Activated naive CD4-positive, alpha-beta T cell treated with Interleukin-2 at 50 U/mL for 16 hours (primary cell): ENCODE measurements at places on chromosomes 3 and 15.
A peak's percentile ranks its signal among the peaks of the same experiment; 100 is the strongest.

- DNase-seq = no peak
Observed at GRCh38 chr3:178827285-178827856, 244.2 kb downstream of the ZMAT3 start.

- DNase-seq = no peak
Observed at GRCh38 chr15:28986108-28986507, 100.3 kb downstream of the APBA2 start.

DNA sequence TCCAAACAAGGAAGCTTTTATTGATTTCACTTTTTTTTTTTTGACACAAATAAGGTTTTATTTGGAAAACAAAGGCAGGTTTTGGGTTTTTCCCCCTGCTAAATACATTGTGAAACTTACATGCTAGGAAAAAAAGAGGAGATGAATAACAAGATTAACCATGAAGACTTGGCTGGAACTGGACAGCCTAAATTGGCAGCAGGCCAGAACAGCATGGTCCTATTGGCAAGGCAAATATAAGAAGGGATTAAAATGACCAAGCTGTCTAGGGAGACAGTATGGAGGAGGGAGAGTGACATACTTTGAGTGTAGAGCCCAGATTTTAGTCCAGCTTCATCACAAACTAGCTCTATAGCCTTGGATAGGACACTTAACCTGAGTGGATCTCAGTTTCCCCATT, 63.9 kb upstream of the BBX start:
- DNase-seq = no peak

DNA sequence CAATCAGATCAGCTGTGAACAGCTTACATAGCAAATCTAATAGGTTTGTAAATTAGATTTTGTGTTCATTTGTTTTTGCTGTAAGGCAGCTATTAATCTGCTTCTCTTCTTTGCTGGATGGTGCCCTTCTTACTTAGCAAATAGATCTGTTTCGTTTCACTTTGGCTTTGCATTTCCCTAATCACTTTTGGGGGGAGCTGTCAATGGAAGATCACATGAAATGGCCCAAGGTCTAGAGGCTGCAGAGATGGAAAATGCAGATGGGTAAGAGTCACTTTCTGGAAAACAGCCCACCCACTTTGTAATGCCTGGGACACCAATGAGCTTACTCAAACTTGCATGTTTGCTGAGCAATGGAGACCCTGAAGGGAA, 36.4 kb downstream of the ST8SIA2 start:
- no peak for DNase-seq

GRCh38 chr3:65245133-65246063, 557.6 kb upstream of the ADAMTS9 start:
- DNase-seq = no peak

GRCh38 chr3:149632225-149632624, 25.6 kb downstream of the WWTR1 start:
- no peak for DNase-seq

- no peak for DNase-seq
Observed at GRCh38 chr15:26179906-26180305, 316.8 kb upstream of the ATP10A start.

DNA sequence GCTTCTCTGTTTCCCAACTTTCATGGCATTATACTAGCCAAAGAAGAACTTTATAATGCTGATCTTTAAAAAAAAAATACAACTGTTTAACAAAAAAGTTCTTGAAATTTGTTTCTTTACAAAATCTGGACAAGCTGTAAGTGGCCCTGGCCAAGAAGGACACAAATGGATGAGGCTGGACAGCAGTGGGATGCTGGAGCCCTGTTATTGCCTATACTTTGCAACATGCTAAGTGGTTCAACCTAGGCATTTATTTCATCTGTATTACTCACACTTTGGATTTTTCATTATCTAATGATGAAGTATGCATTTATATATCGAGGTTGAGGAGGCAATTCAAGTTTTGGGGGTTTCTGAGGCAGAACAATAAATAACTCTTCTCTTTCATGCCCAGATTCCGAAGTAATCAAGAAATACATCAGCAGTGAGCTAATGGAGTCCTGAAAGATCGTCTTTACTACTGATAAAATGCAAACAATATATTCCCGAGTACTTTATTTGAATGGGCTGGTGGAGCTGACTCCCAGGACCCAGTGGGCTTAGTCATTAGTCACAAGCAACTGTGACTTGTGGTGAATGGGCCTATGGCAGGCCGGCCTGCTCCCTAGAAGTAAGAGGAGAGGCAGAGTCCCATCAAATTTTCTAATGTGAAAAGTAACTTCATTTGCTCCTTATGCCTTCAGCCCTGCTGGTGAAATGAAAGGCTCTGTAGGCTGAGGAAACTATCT, 177.3 kb upstream of the DPH6 start:
- DNase-seq = no peak

DNA sequence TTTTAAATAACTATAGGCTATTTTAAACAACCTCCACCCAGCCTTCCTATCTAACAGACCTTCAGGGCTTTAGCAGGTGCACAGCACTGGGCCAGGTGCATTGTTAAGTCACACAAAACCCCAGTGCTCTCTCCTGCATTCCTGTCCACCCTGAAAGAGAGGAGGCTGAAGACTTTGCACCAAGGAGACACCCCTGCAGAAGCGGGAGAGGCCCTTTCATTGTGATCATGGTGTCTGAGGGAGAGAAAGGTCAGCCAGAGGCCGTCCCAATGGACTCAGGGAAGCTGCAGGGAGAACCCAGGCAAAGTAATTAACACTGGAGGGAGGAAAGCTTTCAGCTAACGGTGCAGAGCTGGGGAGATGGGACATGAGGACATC, 5.2 kb downstream of the LRIG1 start:
- DNase-seq = no peak

DNA sequence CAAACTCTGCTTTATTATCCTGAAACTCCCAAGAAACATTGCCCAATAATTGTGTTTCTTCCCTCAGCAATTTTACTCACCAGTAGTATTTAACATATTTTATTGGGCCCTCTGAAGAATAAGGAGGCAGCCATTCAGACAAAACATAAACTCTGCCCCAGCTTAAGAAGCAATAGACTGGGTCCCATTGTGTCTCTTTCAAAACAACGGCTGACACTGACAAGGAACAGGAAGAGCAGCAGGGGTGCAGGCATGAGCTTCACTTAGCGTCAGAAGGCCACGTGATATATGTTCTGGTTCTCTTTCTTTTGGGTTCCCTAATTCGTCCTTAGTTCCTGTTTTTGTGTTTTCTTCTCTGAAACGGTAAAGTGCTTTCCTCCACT, 242.3 kb downstream of the FHIT start:
- DNase-seq = no peak

DNA sequence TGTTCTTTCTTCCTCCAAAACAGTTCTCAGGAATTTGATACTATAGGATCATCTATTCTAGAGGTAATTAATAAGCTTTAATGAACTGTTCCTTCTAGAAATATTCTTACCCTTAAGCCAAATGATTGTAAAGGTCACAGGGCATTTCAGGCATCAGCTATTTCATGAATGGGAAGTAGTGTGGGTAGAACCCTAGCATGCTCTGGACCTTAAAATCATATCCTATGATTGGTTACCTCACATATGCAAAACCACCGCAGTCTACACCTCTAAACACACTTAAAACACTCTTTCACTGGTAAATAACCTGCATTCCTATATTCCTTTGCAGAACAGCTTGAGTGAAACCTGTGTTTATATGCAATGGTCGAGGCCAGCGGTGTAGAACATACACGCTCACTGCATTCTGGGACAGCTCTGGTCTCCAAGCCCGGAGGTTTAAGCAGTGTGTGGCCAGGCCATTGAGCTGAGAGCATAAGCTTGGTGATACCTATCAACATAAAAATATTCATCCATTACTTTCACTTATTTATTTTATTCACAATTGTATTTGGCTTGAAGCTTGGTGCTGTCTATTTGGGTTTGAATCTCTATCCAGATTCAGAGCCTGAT, 87.7 kb upstream of the RASGRP1 start:
- no peak for DNase-seq

GRCh38 chr3:27224197-27224596, 145.0 kb downstream of the NEK10 start:
- DNase-seq = no peak

- DNase-seq = no peak
Observed at GRCh38 chr3:13113346-13114330, 40.4 kb upstream of the IQSEC1 start.

- DNase-seq = no peak
Observed at GRCh38 chr3:71172951-71173350, 410.6 kb downstream of the FOXP1 start.

GRCh38 chr3:75342425-75342824, 321.7 kb upstream of the FRG2C start:
- no peak for DNase-seq

DNA sequence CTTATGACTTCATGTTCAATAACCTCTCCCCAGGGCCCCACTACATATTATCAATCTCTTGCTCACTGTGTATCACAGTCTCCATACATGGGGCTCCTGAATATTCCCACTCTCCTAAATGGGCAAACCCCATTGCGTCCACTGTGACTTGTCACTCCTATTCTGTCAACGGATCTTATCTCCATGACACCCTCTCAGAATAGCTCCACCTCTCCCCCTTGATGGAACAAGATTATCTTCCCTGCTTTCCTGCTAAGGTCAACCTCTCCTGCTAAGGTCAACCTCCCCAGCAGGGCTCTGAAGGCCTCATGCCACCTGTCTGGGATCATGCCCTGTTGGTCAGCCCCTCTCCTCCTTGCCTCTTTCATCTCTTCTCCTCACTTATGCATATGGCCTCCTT, 1.8 kb downstream of the CLDN18 start:
- no peak for DNase-seq

- DNase-seq = no peak
Observed at GRCh38 chr15:28982886-28983285, 97.1 kb downstream of the APBA2 start.

DNA sequence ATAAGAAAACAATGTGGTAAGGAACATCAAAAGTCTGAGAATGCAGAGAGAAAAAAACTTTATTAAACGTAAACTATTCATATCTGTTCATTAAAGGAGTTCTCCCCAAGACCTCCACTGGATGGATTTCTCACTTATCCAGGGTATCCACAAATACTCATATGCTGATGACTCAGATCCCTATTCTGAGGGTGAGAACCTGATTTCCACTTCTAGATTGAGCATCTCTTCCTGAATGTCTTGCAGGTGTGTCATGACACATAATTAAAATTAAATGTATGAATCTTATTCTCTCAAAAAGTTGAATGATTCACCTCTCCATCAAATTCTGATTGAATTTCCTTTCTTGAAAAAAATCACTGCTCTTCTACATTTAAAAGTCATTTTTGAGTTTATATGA, 199.9 kb downstream of the MFSD1 start:
- DNase-seq = no peak

GRCh38 chr3:60504827-60505457, 746.3 kb downstream of the FHIT start:
- no peak for DNase-seq

DNA sequence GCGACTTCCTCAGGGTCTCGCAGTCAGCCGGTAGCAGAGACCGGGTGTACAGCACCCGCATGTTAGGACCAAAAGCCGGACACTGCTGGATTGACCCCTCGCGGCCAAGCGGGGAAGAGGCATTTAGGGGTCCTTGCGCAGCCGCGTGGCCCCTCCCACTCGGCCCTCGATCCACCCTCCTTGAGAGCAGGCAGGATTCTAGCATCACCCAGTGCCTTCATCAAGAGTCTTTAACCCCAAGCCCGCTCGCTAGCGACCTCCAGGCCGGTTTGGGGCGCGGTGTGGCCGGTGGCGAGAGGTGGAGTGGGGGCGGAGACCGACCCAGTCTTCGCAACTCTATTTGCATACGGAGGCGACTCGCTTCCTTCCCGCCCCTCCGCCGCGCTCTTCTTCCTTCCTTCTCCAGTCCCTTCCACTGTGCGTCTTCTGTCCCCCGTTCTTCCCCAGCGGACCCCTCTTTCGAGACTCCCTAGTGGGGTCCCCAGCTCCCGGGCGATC, at the start of gene ST6GAL1:
ST6GAL1 (plus strand) TSS at position 384 of the 498 bp plus-strand sequence. CDS start 112,178 bp downstream, outside the sequence.
- DNase-seq = peak; percentile 73

GRCh38 chr3:80898211-80898610, 863.2 kb downstream of the GBE1 start:
- no peak for DNase-seq
